OCI-LY7 (cell line): ENCODE measurements at places on chromosomes 1 and 21.

GRCh38 chr1:51088474-51088873 lies 13.6 kb upstream of the C1orf185 start:
- no peak for DNase-seq

- no peak for DNase-seq
These were observed 150.3 kb upstream of the IRF2BP2 start for GRCh38 chr1:234760303-234760723.

- no peak for DNase-seq
These were observed 128.4 kb upstream of the ZC3H11B start for GRCh38 chr1:219741011-219741970.

GRCh38 chr1:62593825-62594394 lies 3.4 kb upstream of the ANGPTL3 start:
- DNase-seq = no peak

DNA sequence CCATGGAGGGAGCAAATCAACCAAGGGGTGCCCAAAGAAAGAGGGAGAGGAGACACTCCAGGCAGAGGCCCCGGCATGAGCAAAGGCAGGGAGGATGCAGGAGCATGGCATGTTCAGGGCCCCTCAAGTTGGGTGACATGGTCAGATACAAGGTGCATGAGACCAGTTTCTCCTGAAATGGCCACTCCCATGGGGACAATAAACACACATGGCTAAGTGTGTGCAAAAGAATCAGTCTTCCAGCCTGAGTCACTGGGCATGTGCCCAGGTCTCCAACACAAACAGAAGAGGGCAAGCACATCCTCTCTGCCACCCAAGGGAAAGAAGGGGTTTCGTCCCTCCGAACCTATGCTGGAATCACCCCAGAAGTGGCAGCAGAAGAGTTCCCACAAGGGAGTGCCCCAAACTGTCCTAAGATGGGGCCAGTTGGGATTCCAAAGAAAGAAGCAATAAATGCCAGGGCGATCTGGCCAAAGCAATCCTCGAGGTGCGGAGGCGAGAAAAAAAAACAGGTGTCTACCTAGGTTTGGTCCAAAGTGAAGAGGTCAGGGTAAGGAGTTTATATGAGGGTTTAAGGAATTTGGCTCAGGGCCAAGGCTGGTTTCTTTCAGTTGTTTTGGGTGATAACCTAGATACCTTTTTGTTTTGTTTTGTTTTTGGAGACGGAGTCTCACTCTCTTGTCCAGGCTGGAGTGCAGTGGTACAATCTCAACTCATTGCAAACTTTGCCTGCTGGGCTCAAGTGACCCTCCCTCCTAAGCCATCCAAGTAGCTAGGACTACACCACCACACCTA lies 13.2 kb downstream of the CASP9 start:
- DNase-seq = no peak

DNA sequence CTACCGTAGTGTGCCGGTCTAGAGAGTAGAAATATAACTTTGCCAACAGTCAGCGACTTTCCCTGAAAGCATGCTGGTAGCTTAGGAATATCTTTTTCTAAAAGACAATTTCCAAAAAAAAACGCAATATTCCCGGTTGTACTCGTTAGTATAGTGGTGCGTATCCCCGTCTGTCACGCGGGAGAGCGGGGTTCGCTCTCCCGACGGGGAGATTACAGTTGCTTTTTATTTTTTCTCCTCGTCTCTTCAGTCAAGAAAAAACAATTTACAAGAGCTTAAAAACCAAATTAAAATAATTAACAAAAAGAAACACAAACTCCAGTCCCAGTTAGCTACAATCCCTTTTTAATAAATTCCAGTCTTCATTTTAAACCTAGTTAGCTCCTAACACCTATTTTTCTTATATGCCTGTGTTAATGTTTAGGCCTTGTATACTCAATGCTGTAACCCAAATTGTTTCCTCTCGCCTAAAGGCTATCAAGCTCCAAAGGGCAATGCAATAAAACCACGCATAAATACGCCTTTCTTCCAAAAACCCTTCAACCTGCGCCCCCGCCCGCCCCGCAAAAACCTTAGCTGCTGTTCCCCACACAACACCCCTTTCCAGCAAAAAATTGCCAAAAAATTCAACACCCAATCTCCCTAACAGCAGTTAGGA lies 7.8 kb downstream of the HSPA6 start:
- no peak for DNase-seq

DNA sequence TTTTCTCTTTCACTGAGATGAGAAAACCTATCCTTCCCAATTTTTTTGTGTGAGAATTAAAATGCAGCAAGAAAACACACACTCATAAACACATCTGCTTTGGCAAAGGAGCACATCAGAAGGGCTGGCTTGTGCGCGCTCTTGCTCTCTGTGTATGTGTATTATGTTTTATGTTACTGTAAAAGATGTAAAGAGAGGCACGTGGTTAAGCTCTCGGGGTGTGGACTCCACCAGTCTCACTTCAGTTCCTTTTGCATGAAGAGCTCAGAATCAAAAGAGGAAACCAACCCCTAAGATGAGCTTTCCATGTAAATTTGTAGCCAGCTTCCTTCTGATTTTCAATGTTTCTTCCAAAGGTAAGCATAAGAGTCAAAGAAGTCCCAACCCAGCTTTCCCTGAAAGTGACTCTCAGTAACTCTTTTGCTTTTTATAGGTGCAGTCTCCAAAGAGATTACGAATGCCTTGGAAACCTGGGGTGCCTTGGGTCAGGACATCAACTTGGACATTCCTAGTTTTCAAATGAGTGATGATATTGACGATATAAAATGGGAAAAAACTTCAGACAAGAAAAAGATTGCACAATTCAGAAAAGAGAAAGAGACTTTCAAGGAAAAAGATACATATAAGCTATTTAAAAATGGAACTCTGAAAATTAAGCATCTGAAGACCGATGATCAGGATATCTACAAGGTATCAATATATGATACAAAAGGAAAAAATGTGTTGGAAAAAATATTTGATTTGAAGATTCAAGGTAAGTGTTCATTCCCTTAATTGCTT lies at the start of gene CD2:
CD2 (plus strand) TSS at position 233 of the 780 bp plus-strand sequence; CDS start at position 296, 63 bp downstream.
- no peak for DNase-seq

GRCh38 chr1:14650951-14651350 lies 52.5 kb downstream of the KAZN start:
- DNase-seq = no peak

- peak; percentile 92 for DNase-seq
These were observed 16.5 kb upstream of the ATP6V1G3 start for GRCh38 chr1:198556971-198557370.

DNA sequence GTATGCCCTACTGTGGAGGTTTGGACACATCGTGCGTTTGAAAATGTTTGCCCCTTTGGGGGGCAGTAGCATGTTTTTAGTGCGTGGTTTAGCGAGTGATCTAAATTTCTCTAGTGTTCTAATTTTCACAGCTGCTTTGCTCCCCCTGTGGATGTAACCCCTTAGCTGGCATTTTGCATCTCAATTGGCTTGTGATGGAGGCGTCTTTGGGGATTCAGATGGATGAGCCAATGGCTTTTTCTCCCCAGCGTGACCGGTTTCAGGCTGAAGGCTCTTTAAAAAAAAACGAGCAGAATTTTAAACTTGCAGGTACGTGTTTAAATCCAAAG lies 836 bp downstream of the CDC7 start:
- peak; percentile 66 for DNase-seq

DNA sequence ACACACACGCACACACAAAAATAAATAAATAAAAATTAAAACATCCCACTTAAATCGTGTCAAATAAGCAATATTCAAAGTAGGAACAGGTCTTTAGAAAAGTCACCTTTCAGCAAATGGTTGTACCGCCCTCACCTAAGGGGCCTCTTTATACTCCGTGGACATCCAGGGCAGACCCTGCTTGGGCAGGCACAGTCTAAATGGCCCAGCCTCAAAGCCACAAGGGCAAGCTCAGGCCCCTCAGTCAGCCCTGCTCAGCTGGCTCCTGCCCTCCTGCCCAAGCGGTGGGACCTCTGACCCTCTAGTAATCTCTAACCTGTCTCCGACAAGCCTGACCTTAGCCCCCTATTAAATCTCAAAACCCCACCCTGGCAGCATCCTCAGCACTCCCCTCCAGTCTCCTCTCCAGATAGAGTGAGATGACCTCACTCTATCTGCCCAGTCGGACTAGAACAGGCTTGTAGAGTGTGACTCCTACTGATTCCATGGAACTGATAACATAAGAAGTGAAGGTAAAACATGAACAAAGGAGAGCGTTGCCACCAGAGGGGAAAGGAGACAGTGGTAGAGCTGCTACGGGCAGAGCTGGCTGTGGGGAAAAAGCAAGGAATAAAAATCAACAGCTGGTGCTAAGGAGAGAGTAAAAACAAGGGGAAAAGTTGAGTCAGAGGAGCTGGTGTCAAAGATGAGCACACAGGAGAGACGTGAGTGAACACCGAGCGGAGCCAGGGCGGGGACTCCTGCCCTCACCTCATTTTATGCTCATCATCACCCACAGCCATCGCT lies 36.0 kb downstream of the SIPA1L2 start:
- DNase-seq = no peak

DNA sequence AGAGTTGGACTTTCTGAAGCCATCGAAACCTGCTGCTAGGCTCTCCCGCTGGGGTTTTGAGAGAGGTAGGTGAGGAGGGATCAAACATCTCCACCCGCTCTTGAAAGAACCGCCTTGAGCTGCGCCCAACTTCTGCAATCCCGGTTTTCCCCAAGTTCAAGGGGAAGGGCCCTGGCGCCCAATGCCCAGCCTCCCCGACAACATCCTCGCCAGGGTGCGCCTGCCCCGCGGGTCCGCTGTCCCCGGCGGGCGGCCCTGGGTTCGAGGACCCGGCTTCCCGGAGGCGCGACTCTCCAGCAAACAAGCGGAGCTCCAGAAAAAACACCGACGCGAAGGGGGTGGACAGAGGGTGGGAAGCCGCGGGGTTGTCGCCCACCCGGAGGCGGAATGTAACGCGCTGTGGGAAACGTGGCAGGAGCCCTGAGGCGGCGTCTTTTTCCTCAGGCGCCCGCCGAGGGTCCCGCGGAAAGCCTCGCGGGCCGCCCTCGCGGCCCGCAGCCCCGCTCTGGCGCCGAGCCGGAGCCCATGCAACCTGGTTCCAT lies 607 bp downstream of the BTG3 start:
- DNase-seq = peak; percentile 41

DNA sequence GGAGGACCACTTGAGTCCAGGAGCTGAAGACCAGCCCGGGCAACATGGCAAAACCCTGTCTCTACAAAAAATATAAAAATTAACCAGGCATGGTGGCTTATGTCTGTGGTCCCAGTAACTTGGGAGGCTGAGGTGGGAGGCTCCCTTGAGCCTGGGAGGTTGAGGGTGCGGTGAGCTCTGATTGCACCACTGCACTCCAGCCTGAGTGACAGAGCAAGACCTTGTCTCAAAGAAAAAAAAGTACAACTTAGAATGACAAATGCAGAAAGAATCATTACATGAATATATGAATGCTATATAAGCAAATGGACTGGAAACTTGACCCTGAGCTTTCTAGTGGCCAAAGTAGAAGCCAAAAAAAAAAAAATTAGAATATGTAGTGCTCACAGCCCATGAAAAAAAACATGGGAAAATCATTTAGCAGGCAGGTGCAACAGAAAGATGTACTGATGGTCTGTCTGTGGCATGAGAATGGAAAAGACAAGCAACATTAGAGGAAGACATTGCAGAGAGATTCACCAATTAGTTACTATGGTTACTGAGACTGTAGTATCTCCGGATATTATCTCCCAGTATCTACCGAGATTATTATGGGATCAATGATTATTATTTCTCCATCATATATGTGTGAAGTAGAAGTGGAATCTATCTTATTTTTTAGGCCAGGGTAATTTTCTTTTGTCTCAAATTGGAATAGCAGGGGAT lies 19.2 kb downstream of the ELAPOR1 start:
- no peak for DNase-seq

GRCh38 chr1:1087351-1088028 lies 13.4 kb upstream of the RNF223 start:
- no peak for DNase-seq

DNA sequence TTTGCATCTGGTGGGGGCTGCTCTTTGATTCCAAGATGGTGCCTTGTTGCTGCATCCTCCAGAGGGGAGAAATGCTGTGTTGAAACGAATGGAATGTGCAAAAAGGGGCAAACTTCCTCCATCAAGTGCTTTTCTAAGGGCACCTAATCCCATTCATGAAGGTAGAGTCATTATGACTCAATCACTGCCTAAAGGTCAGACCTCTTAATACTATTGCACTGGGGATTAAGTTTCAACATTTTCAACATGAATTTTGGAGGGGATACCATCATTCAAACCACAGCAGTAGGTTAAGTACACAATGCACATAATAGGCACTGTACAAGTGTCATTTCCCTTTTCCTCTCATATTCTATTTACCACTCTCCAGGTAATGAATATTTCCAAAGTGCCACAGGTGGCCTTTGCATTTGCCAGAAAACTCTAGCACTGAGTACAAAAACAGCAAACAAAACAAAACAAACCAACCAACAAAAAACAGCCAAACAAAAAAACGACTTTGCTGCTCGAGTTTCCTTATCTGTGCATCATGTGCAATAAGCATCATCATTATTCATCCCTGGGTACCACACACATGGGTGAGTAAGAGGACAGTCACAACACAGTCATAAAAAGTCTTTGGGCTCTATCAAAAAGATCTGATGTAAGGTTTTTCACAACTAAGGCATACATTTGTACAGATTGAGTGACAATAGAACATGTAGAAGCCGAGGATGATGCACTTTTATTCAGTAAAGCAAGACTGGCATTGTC lies 42.5 kb downstream of the IFI44 start:
- DNase-seq = no peak

GRCh38 chr21:41367945-41368734 lies 6.3 kb downstream of the MX2 start:
- peak; percentile 90 for DNase-seq

DNA sequence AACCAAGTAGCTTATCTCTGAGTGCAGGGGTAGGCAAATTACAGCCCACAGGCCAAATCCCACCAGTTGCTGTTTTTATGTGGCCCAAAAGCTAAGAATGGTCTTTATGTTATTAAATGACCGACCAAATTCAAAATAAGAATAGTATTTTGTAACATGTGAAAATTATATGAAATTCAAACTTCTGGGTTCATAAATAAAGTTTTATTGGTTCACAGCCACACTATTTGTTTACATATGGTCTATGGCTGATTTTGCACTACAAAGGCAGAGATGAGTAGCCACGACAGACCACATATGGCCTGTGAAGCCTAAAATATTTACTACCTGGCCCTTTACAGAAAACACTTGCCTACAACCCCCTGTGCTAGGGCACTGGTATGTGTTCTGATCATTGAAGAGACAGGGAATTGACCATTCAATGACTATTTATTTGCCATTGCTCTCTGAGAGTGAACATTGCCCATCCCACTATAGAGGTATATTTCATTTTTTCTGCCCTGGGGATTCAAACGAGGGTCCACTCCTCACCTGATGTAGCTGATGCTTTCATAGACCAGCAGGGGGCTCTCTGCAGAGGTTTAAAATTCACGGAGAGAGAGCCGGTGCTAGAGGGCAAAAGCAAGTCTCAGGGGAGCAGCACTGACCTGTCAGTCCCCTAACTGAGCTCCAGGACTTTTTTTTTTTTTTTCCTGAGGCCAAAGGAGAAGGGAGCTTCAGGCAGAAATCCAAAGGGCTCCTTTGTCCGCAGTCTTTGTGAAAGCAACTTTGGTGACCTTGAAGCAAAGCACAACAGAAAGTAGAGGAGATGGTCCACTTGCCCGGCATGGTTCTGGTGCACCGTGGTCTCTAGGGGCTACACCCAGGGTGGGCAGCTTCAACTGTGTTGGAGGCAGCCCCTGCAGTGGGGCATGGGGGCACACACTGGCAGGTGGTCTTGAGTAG lies 7.3 kb upstream of the GNL2 start:
- DNase-seq = peak; percentile 76
